ENCODE measurements at places on chromosomes 6 and 20.

GRCh38 chr6:9732056-9732455 is 682.8 kb downstream of the TFAP2A start:
- no peak for DNase-seq

- DNase-seq, result no peak
Measured at GRCh38 chr6:22322103-22323030, 25.5 kb upstream of the PRL start.

DNA sequence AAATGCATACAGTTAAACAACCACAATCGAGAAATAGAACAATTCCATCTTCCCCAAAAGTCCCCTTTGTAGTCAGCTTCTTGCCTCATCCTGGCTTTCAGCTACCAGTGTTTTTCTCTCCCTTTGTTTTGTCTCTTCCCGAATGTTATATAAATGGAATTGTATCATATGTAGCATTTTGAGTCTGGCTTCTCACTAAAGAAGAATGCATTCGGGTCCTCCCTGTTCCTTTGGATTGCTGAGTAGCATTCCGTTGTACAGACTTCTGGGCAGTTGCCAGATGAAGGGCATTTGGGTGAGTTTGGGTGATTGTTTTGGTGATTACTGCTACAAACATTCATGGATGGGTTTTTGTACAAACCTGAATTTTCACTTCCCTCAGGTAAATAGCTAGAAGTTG is 27.8 kb downstream of the PRPH2 start:
- DNase-seq, result no peak

GRCh38 chr6:18099511-18099910 is 23.0 kb downstream of the NHLRC1 start:
- no peak for DNase-seq

- DNase-seq, result no peak
Measured at GRCh38 chr20:4813863-4814695, 92.4 kb downstream of the PRND start.

GRCh38 chr6:46175976-46176375 is 5.2 kb upstream of the ENPP5 start:
- no peak for DNase-seq

DNA sequence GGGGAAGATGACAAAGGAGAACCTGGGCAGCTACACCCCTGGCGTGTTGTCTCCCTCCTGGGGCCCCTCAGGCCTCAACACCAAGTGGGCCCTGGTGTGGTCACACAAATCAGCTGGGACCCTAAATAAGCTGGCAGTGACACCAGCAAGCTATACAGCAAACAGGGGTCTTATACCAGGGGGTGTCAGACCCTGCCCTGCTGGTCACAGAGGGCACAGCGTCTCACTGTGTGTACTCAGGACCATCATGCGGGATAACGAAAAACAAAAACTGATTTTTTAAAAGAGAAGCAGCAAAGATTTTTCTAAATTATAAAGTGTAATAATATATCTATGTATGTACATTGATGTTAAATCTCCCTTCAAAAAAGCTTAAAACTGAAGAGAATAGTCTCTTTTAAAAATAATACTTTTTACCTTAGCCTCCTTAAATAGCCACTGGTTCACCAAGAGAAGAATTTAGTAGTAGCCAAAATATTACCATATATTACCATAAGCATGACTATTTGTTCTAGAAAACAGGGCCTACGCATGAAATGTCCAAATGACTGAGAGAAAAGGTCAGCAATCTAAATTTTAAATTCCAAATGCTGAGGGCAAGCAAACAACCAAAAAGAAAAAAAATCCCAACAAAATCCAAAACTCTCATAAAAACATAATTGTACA is 220.4 kb downstream of the KIF16B start:
- DNase-seq, result no peak

GRCh38 chr20:62117658-62118057 is 4.6 kb upstream of the LSM14B start:
- no peak for DNase-seq

Data from hepatocyte (in vitro differentiated cells).